ENCODE measurements at places on chromosomes 2 and 18. TPM values are rescaled to one million over a fixed set of nuclear protein-coding genes. Genes with fewer than 3 reads are reported as not detected.

The ICA1L gene
- 11.1 TPM for total RNA-seq

The NFATC1 gene
- 26.9 TPM for total RNA-seq

The GPR55 gene
- total RNA-seq, result 0.19 TPM

The CYP1B1 gene
- total RNA-seq, result 90.9 TPM

The ERBB4 gene
- 3.2 TPM for total RNA-seq

The SATB2 gene
- 5.3 TPM for total RNA-seq

The TMEM198 gene
- total RNA-seq, result 3.0 TPM

The CHRND gene
- total RNA-seq, result not detected

The GALNT3 gene
- 1.1 TPM for total RNA-seq

The ELOA2 gene
- not detected for total RNA-seq

The PRSS56 gene
- not detected for total RNA-seq

The ANKRD53 gene
- total RNA-seq, result 2.3 TPM

The CAPN13 gene
- total RNA-seq, result not detected

The ABCA12 gene
- not detected for total RNA-seq

DNA sequence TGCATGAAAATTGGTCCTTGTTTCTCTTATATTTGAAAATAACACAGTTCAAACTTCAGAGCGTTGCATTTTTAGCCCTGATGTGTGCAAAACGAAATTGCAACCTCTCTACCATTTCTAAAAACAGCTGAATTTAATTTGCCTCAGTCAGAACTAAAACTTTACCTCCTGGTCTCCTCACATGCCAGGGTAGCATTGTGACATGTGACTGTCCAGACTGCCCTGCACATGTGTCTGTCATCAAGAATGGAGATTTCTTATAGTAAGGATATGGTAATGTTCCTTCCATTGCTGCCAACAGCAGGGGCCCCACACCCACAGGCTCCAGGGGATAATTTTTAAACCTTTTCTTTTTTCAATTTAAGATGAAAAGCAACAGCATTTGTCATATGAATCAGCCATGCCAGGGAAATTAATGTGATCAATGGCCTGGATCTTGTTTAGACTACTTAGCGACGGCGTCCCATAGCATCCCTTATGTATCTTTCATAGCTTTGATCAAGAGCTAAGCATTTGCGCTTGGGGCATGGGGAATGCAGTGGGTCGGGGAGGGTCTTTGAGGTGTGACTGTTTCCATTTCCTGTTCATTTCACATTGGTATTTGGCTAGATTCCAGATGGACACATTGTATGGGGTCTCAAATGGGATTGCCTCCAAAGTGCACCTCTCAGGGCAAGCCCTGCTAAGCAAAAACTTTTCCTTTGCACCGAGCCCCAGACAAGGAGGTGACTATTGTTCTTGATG, 92.4 kb upstream of the RASGRP3 start:
- no peak for DNase-seq

DNA sequence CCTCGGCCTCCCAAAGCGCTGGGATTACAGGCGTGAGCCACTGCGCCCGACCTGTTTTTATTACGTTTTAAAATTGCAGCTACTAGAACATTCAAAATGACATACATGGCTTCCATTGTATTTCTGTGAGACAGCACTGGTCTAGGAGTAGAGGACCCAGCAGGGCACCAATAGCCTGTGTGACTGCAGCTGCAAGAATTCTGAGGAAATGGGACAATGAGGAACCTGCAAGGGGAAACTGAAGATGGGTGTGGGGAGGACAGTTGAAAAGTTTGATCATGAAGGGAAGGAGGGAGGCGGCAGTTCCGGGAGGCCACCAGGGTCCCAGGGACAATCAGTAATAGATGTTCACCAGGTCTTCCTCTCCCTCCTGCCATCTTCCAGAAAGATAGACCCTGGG, 13.9 kb upstream of the DNPEP start:
- peak; percentile 56 for DNase-seq

GRCh38 chr2:119775102-119775501, 15.4 kb downstream of the PTPN4 start:
- DNase-seq, result no peak

DNA sequence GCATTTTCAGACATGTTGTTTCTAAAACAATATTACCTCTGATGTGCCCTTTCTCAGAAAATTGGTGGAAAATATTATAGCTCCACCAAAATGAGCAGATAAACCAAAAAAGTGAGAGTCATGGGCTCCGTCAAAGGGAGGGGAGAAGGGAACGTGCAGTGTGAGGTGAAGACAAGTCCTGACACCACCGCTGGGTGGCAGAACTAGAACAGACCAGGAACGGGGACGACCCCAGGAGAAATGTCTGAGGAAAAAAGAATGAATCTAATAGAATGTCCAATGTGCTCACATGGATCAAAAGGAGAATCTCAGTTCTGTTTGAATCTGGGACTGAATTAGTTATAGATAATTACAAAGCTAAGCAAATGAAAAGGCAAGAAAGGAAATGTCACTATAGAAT, 22.6 kb upstream of the BCL2 start:
- DNase-seq, result no peak

GRCh38 chr2:234650911-234651310, 154.0 kb upstream of the ARL4C start:
- DNase-seq, result no peak

GRCh38 chr2:183029219-183029618, 9.0 kb downstream of the NCKAP1 start:
- no peak for DNase-seq

GRCh38 chr18:57208047-57208446, 61.2 kb downstream of the BOD1L2 start:
- no peak for DNase-seq

GRCh38 chr2:73494031-73494430, 108.4 kb downstream of the ALMS1 start:
- no peak for DNase-seq

GRCh38 chr2:240915526-240916341, 9.6 kb downstream of the CROCC2 start:
- DNase-seq, result peak; percentile 75

GRCh38 chr2:203682688-203683130, 23.7 kb upstream of the CD28 start:
- no peak for DNase-seq

DNA sequence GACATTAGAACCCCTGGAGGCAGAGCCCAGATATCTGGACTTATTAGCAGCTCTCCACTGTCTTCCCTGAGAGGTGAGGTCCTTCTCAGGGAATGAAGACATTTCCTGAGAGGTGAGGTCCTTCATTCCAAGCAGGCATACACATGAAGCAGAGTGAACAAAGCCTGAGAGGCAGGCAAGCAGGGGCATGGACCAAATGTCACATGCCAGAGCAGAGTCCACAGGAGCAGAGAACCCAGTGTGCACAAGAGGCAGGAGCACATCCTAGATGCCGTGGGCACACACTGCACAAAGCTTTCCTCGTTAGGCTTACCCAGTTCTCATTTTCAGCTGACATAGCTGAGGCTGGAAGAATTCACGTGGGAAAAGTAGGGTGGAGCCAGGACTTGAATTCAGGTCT, 759.9 kb upstream of the HS6ST1 start:
- no peak for DNase-seq

DNA sequence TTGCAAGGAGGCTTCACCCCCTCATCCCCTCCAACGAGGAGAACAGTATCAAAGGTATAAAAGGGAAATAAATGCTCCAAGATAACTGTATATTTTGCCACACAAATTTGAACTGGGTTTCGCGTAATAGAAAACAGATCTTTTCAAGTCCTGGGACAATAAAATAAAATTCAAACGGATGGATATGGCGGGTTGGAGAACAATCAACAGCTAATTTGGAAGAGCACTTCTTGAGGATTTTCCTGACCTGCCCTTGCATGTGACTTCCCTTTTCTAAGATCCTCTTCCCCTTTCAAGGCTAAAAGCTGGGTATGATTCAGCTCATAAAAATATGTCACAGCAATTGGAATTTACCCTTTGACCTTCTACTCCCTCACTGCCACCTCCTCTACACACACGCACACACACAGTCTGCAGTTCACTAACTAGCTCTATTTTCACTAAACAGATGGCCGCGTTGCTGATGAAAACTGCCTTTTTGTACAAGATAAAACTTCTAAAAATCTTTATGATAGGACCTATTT, 386.9 kb downstream of the FIGN start:
- no peak for DNase-seq

GRCh38 chr18:21194871-21195771, 46.9 kb upstream of the GREB1L start:
- no peak for DNase-seq

DNA sequence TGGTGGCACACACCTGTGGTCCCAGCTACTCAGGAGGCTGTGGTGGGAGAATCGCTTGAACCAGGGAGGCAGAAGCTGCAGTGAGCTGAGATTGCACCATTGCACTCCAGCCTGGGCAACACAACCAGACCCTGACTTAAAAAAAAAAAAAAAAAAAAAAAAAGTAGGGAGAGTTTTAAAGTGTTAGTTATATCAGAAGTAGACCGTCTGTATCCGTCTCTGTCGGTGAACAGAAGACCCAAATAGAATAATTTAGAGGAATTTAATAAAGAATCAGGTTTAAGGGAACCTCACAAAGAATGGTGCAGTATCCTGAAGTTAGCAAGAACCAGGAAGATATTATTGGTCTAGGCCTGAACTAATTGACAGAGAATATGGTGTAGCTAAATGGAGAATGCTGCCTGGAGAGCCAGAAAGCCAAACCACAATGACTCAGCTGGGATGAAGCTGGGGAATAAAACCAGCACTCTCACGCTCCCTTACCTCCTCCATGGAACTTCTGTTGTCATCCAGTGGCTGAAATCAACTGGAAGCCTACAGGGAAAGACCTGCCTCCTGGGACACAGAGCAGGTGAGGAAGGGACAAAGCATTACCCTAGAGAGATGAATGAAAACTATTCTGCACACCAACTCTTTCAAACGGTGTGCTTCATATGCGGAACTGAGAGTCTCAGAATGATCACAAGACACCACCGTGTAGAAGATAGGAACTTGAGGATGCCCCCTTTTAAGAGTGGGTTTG, 39.1 kb upstream of the PLEKHM3 start:
- no peak for DNase-seq

DNA sequence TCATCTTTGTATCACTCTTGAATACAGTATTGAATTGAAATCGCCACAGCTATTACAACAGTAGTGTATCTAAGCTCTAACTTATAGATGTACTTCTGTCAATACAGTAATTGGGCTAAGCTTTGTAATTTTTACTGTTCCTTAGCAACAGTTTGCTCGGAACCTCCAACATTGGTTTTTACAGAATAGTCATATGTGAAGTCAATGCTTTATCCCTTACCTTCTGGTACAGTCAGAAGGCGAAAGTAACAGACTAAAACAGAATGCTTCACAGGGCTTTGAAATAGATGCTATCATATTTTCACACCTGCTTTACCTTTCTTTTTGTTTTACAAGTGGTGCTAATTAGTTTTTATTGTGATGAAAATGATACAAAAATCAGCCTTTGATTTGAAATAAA, 46.9 kb upstream of the CYP20A1 start:
- no peak for DNase-seq

DNA sequence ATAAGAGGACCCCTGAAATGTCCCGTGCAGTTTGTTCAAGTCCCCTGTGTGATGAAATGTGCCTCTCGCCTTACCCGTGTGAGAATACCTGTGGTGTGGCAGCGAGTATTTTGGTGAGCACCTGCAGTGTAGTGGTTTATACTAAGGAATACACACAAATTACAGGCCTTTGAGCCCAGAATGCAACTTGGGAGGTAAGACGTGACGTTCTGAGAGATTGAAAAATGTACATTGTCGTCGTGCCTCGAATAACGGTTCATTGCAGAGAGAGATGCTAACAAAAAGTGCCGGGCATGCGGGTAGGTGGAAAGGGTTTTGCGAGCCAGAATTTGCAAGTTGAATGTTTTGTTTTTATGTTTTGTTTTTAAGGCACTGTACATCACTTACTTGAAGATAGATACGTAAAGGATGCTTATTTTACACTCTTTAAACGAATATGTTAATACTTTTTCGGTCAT, 867 bp downstream of the RBBP8 start:
- DNase-seq, result no peak

GRCh38 chr18:10454681-10455557, 484 bp downstream of the APCDD1 start:
- DNase-seq, result peak; percentile 84

- no peak for DNase-seq
Observed at GRCh38 chr2:181374781-181375675, 82.2 kb upstream of the ITGA4 start.

GRCh38 chr2:212136216-212136795, 402.3 kb downstream of the ERBB4 start:
- no peak for DNase-seq

- DNase-seq, result no peak
Observed at GRCh38 chr18:79416677-79417052, 20.9 kb downstream of the NFATC1 start.

DNA sequence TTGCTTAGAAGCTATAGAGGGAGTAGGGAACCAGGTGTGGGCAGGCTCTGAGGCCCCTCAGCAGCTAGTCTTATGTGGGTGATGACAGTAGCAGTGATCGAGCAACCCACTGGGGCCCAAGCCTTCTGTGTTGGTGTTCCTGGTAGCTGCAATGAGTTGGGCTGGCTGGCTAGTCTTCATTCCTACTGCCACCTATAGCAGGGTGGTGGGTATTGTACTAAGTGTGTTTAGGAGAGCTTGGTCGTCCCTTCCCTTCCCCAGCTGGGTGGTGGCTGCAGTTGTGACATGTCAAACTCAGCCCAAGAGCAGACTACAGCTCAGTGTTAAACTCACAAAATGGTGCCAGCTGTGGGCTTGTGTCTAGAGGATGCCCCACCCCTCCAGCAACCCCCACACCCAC, 486.1 kb upstream of the UBE2E3 start:
- DNase-seq, result no peak

DNA sequence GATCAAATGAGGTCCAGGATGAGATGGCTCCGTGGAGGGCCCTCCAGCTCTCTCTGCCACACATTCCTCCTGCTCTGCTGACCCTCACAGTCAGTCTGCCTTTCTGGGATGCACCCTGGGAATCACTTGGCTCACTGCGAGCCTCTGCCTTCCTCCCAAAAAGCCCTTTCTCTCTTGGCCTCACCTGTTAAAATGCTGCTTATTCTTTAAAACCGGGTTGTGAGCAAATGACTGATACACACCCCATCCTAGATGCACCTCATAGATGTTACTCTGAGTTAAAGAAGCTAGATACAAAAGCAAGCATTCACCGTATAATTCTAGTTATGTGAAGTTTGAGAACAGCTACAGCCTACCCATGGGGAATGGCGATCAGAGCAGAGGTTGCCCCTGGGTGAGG, 167.7 kb upstream of the MYCN start:
- DNase-seq, result no peak

DNA sequence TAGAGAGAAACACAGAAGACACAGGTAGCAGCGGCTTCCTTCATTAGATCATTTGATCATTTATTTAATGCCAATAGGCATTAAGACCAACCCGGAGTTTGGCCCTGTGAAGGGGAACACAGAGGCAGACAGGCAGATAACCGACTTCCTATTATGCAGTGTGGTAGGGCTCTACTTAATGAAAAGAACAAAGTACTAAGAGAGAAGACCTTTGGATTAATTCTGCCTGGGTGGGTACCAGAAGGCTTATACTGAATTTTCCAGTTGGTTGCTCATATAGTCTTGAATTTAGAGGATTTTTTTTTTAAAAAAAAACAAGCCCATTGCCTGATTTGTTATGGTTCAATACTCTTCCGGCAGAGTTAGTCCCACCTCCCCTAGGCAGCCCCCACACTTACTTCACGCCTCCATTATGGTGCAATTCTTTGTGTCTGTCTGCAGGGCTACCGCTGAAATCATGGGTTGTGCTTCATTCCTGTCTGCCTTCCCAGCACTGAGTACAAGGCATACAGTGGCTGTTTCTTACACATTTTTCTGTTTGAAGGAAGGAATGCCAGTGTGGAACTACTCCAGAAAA, 244.3 kb upstream of the APCDD1 start:
- no peak for DNase-seq
